ENCODE measurements at places on chromosomes 1 and 21. TPM values are rescaled to one million over a fixed set of nuclear protein-coding genes. Genes with fewer than 3 reads are reported as not detected.

The PADI2 gene
- total RNA-seq: 6.0 TPM

GRCh38 chr1:66331658-66332547 lies 202.1 kb upstream of the SGIP1 start:
- DNase-seq: peak; percentile 63

- no peak for DNase-seq
Measured at GRCh38 chr1:159779403-159779851, 1.3 kb upstream of the DUSP23 start.

DNA sequence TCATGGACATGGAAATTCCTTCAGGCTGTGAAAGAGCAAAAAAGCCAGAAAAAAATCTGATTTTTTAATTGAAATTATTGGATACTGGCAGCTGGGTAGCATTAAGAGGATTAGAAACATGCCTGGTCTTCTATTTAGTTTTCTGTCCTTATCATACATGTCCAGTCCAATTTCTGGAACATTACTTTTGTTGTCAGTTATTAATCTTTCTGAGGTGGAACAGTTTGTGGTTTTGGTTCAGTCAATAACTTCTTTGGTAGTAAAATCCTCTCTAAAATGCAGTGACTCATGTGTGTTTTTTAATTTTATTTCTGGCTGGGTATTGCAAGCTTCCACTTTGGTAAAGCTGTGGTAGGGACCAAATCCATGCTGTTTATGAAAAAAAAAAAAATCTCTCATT lies 687.0 kb upstream of the ADGRL2 start:
- DNase-seq: no peak

GRCh38 chr1:27031235-27032118 lies 18.8 kb upstream of the TENT5B start:
- DNase-seq: peak; percentile 89

The HIVEP3 gene
- 11.0 TPM for total RNA-seq

- no peak for DNase-seq
Measured at GRCh38 chr1:218926631-218927030, 247.0 kb upstream of the LYPLAL1 start.

The OLIG2 gene
- not detected for total RNA-seq

DNA sequence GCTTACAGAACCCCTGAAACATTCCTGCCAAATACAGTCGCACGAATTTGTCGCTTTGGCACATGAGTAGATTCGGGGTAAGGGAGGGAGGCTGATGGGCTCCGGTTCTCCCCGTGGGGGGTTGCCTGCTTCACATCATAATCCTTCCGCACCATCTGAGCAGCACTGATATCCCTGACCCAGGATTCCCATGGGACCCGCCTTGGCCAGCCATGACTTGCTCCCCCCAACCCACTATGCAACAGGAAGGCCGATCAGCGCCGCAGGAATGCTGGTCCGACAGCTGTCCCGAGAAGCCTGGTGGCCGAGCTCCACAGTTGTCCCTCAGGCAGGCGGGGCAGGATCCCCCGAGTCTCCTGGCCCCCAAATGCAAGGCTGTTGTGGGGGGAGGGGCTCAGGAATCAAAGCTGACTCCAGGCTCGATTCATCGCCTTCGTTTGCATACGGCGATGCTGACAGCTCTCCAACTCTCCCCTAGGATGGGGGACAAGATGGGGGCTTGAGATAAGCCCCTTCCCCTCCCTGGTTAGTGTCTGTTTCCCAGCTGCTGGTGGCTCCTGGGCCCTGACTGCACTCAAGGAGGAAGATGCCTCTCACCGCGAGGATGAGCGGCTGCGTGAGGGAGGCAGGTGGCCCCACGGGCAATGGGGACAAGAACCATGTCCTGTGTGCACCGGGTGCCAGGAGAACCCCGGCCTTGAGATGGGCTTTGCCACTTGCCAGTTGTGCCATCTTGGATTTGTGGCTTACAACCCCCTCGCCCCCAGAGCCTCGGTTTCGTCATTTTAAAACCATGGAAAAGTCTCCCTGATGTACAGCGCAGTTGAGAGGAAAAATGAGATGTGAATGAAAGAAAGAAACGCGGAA lies 9.3 kb downstream of the DRAXIN start:
- peak; percentile 26 for DNase-seq

GRCh38 chr1:101444381-101444780 lies 207.6 kb downstream of the S1PR1 start:
- no peak for DNase-seq

GRCh38 chr1:4214826-4215225 lies 314.8 kb upstream of the C1orf174 start:
- DNase-seq: no peak

DNA sequence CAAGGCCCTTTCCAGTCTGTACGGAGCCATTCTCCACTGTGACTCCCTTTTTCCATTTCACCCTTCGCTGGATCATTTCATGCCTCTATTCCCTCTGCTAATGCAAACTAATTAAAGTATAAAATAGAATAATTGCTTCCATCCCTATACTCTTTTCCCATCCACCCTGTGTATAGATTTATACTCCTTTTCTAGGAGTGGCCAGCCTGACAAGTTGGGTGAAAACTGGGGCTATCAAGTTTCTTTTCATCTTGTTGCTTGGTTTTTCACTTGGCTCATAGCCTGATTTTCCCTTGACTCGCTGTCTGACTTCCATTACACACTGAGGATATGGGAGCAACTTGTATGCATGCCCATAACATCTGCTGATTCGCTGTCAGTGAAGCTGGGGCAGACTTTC lies 107.0 kb downstream of the PLXNA2 start:
- peak; percentile 89 for DNase-seq

The KRTAP7-1 gene
- not detected for total RNA-seq

GRCh38 chr1:172883844-172884243 lies 166.9 kb downstream of the TNFSF18 start:
- DNase-seq: no peak

- no peak for DNase-seq
Measured at GRCh38 chr1:48831120-48831978, 54.7 kb upstream of the BEND5 start.

- no peak for DNase-seq
Measured at GRCh38 chr1:55197099-55197498, 18.1 kb downstream of the USP24 start.

- DNase-seq: no peak
Measured at GRCh38 chr1:186627019-186627418, 53.2 kb downstream of the PTGS2 start.

- DNase-seq: peak; percentile 15
Measured at GRCh38 chr1:212728606-212729005, 29.0 kb upstream of the BATF3 start.

- no peak for DNase-seq
Measured at GRCh38 chr1:43042773-43043457, 84.2 kb upstream of the SLC2A1 start.

GRCh38 chr1:182394055-182394775 lies 2.6 kb upstream of the GLUL start:
- DNase-seq: no peak

DNA sequence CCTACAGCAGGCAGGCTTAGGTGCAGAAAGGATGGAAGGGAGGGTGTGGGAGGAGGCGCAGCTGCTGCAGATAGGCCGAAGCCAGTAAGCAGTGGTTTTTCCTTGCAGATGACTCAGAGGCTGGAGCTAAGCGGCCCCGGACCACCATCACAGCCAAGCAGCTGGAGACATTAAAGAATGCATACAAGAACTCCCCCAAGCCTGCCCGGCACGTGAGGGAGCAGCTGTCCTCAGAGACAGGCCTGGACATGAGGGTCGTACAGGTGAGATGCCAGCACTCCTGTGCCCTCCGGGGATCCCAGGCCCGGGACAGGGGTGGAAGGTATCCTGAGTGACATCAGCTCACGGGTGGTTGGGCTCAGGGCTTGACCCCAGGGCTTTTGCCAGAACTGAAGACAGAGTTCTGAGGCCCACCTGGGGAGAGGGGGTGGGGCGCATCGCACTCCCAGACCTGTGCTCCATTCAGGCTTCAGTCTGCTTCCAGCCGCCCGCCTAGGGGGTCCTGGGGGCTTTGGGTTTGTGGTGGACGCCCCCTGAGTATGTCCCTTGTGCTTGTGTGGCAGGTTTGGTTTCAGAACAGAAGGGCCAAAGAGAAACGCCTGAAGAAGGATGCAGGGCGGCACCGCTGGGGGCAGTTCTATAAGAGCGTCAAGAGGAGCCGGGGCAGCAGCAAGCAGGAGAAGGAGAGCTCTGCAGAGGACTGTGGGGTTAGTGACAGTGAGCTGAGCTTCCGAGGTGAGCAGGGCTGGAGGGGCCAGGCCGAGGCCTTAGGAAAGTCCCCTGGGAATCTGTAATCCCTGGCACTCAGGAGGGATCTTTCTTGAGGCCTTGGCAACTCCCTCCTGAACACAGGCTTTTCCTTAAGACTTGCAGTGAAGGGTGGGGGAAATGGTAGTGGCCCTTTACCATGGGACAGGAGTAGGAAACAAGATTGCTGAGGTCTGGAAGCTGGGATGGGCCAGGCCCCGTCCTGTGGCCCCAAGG lies 41.5 kb downstream of the LHX4 start:
- peak; percentile 72 for DNase-seq

DNA sequence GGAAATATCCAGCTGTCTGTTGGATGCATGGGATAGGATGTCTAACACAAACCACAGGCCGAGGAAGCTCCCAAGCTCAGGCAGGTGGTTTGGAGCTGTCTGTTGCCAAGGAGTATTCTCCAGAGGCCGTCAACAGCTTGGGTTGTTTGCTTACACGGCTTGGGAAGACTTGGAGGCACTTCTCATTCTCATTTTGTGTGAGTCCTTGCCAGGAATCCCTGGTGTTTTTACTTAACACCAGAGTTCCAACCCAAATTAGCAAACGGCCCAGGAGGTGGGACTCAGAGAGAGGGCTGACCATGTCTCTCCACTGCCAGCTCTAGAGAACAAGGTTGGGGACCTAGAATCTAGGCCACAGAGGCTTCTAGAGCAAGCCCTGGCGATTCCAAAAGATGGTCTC lies 72.7 kb upstream of the FAM20B start:
- no peak for DNase-seq

The PARP1 gene
- 71.1 TPM for total RNA-seq

The MMEL1 gene
- total RNA-seq: 4.0 TPM

DNA sequence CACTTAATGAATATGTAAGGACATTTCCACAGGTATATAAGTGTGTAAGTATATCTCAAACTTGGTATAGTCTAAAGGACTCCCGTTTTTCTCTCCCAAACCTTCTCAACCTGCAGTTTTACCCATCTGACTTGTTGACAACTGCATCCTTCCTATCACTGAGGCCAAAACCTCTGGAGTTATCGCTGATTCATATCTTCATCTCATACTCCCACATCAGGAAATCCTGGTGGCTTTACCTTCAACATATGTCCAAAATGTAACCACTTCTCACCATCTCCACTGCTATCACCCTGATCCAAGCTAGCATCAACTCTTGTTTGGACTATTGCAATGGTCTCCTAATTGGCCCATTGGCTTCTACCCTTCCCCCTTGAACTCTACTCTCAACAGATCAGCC lies 30.4 kb downstream of the SLAMF6 start:
- no peak for DNase-seq

DNA sequence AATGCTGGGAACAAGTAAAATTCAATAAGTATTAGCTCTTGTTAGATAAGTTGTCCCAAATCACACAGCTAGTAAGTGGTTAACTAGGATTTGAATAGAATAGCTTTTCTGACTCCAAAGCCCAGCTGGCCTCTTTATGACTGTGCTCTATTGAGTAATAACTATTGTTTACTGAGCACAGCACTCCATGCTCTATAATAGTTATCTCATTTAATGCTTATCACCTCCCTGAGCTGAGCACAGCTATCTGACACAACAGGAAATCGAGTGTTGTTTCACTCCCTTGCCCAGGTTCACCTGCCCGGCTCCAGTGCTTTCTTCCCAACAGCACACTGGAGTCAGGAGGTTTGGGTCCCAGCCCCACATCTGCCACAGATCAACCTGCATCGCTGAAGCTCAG lies 38.8 kb upstream of the STMN1 start:
- DNase-seq: no peak

GRCh38 chr1:154335025-154335714 lies 9.8 kb downstream of the ATP8B2 start:
- peak; percentile 86 for DNase-seq

The SYTL1 gene
- total RNA-seq: 19.3 TPM

GRCh38 chr1:174407665-174408064 lies 40.1 kb upstream of the GPR52 start:
- no peak for DNase-seq

The TMEM9 gene
- total RNA-seq: 81.9 TPM

- DNase-seq: no peak
Measured at GRCh38 chr1:53583868-53584776, 124.9 kb downstream of the DMRTB1 start.

DNA sequence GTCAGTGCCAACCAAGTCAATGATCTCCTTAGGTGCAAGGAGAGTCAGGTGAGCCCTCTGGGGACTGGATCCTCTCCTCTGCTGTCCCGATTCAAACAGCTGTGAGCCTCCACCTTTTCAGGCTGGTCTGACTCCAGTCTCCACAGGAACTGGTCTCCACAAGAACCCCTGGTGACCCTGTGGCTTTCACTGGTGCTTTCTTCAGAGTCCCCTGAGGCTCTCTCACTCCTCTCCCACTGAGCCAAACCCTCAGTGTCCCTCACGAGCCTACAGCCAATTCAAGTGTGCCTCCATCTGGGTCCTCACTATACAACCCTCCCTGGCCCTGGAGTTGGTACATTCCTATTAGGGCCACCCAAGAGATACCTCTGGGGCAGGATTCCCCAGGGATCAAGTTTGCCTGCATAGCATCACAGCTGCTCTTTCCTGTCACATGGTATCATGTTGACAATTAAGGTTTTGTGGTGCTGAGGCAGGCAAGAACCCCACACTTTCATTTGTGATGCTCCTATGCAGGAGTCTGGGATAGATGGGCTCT lies 5.2 kb upstream of the NGF start:
- DNase-seq: no peak

DNA sequence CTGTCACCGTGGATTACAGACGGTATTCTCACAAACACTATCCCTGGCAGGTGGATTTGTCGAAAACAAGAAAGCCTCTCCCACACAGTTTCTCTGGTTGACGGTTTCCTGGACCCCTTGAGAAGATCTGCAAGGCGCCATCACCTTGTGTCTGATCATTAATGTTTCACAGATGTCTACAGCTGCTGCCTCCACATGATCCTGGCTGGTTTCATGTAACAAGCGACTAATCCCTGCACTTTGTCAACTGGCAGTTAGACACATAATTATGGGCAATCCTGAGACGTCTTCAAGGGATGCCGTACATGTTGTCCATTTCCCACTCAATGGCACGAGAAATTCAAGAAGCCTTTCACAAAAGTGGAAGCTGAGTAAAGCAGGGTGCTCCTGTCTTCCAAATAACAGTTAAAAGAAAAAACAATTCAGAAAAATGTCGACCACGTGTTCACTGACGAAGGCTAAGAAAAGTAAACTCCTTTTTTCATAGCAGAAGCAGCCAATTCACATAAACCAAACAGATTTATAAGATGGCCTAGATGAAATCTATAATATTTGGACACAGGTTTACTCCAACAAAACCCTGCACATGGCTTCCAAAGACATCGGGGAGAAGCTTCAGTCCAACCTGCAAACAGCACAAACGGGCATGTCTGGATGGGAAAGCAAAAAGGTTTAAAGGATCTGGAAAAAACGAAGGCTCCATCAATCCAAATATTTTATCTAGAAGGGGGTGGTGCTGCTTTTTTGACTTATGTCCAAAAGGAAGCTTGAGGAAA lies 52.2 kb downstream of the CAPZB start:
- DNase-seq: peak; percentile 72

The CDC7 gene
- 3.2 TPM for total RNA-seq

The SYT14 gene
- total RNA-seq: 1.3 TPM

- no peak for DNase-seq
Measured at GRCh38 chr1:183636334-183636682, 725 bp upstream of the ARPC5 start.

The OR2M3 gene
- total RNA-seq: not detected
